CD4-positive, alpha-beta T cell treated with Interleukin-21 for 1 hour (primary cell): ENCODE measurements at places on chromosomes 5 and 9.

DNA sequence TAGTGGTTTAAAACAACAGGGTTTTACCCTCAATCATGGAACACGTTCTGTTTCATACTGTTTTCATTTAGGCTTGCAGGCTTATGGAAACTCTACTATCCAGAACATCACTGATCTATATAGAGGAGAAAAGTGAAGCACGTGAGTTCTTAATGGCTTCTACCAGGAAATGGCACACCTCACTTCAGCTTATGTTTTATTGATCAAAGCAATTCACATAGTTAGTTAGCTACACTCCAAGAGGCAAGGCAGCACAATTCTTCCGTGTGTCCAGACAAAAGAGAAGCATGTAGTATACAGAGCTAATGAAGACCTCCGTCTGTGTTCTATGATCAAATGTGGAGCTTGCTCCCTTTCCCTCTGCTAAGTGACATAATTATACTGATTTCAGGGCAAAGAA, 353.3 kb upstream of the CD180 start:
- no peak for DNase-seq

DNA sequence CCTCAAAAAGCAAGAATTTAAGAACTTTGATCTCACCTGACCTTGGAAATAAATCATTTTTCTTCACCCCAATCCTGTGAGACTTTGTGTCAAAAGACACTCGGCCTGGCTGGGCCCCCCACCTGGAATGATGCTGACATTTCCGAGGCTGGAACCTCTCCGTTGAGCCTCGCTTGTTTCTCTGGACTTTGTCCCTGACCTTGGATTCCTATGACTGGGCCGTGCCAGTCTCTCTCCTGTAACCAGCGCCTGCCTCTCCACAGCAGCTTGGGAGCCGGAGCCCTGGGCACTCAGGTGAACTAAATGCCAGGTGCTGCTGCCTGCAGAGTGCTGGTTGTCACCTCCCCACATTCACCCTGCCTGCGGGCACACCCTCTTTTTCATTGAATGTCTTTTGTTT, 62.7 kb downstream of the RETREG1 start:
- DNase-seq, result no peak

DNA sequence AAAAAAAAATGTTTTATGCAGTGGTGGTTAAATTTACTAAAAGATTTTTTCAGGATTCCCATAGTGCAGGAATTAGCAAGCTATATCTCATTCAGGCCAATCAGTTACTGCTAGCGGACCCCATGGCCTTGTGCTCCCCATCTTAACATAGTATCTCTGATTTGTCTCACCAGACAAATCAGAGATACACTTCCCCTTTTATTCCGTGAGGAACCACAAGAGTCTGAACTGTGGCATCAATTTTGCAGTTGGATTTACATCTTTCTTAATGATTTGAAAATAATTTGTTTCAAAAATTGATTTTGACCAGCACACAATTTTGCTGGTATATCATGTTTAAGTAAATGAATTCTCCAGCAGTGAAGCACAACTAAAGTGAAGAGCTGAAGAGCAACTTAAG, 17.9 kb downstream of the ITGA1 start:
- no peak for DNase-seq

DNA sequence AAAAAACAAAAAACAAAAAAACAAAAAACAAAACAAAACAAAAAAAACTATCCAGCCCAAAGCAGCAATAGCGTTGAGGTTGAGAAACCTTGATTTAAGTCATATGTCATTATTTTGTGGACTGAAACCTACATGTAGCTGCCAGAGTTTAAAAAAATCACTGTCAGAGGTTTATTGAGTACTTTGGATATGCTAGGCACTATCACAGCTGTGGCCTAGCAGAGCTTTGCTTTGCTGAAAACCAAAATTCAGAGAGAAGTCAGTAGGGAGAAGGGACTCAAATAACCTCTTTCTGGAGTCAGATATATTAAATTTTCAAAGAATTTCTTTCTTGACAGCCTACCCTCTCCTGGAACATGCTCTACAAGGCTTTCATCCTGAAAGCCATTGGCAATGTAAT, 151.5 kb downstream of the TARS1 start:
- DNase-seq, result no peak

DNA sequence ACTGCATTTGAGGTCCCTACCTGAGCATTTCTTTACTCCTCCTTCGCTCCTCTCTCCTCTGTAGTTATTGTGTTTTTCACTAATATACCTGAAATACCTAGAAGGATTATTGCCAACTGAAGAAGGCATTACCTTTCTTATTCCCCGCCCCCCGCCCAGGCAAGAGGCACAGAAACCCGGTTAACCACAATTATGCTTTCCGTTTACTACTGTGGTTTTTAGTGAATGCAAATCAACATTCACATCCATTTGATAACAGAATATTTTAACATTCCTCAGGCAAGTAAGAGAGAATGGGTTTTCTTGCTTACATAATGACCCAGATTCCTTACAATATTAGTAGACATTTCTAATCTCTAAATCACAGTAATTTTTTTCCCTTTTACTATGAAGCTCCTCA, 136.9 kb downstream of the PCSK5 start:
- peak; percentile 43 for DNase-seq

- no peak for DNase-seq
These were observed 42.8 kb downstream of the SHB start for GRCh38 chr9:38026021-38026809.
